Activated CD4-positive, alpha-beta T cell treated with anti-CD3 and anti-CD28 coated beads, Interleukin-2, Interleukin-6, amounts not matched to agents 100 ng/mL and 50 ng/mL, durations not matched to agents 16 hours and 8 hours (primary cell): ENCODE measurements at places on chromosomes 11 and 22.

GRCh38 chr11:3122775-3123201, 42.3 kb downstream of the OSBPL5 start:
- DNase-seq = no peak

- DNase-seq = no peak
Measured at GRCh38 chr11:68767672-68768071, 16.4 kb upstream of the TESMIN start.

- no peak for DNase-seq
Measured at GRCh38 chr22:46829941-46830715, 67.7 kb downstream of the TBC1D22A start.

DNA sequence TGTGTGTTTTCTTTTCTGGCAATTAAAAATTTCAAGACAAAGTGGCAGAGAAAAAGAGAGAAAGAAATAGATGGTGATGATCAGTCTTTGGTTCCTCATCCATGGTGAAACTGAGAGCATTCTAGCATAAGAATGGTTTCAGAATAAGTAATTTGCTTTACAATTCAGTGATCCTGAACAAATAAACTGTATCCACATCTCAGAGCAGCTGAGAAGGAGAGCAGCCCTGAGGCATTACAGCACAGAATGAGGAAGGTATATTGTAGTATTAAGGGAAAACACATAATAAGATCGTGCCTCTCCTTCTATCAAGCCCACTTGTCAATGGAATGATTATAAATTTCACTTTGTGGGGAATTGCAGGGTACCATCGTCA, 17.4 kb downstream of the LUZP2 start:
- no peak for DNase-seq

DNA sequence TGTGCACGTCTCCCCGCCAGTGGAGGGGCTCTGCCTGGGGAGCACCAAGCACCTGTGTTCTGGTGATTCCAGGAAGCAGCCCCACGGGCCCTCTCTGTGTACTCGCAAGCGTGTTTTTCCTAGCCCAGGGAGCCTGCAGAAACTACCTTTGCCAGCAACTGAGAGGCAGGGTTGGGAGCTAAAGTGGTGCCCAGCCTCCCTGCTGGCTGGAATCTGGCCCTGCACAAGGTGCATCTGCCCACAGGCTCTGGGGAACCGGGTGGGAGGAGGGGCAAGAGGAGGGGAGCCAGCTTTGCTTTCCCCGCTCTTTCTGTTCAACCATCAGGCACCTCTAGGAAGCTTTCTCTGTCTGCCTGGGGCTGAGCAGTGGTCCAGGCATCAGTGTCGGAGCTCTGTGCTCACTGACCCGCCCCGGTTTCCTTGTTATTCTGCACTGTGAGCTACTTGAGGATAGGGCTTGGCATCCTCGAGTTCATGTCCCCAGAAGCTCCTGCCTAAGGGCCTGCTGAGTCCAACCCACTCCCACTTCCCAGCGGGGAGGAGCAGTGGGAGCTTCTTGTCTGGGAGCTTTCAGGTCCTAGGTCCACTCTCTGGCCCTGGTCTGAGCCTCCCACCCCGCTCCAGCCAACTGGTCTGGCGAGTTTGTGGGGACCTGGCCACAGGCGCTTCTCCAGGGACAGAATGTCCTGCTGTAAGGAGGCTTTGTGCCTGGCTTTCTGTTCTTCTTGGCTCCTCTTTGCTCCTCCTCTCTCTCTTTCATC, 14.9 kb downstream of the DAGLA start:
- no peak for DNase-seq

DNA sequence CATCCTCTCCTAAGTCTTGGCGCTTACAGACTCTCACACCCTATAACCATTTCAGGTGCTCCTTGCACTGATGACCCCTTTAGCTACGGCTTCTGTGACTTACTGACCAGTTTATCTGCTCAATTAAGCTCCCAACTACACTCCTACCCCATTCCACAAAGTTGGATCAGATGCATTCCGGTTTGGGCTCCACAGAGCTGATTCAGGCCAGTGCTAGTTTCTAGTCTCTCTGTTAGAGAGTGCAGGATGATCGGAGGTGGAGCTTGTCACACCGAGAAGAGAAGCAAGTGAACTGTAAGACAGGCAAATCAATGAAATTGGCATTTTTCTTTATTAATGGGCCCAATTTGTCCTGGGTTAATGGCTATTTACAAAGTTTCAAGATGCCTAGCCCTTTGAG, 436.8 kb upstream of the CADM1 start:
- no peak for DNase-seq

- DNase-seq = peak; percentile 28
Measured at GRCh38 chr11:95788921-95789505, 569 bp downstream of the FAM76B start.

- no peak for DNase-seq
Measured at GRCh38 chr22:34804091-34804490, 261.9 kb upstream of the ISX start.

GRCh38 chr11:79592406-79592805, 151.6 kb upstream of the TENM4 start:
- no peak for DNase-seq

DNA sequence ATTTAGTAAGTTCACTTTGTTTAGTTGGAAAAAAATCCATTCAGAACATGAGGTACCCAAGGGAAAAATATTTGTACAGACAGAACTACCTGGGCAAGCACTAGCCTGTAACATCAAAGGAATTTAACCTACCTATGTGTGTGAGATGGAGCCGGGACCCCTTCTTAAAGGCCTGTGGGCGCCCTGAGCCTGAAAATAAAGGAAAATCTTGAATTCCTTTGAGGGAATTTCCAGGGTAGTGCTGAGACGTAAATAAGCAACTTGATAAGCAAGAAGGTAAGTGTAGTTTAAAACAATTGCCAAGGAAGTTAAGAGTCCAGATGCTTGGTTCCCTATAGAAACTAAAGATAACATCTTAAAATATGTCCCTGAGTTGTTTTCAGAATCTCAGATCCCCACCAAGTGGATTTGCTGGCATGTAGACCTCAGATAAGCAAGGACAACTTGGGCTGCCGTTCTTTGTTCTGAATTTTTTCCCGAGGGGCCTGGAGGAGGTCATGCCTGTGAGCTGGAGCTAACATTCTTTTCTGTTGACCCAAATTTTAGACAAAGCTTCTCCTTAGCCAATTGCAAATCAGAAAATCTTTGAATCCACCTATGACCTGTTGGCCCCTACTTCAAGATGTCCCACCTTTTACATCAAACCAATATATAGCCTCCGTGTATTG, 31.0 kb downstream of the MED17 start:
- no peak for DNase-seq

DNA sequence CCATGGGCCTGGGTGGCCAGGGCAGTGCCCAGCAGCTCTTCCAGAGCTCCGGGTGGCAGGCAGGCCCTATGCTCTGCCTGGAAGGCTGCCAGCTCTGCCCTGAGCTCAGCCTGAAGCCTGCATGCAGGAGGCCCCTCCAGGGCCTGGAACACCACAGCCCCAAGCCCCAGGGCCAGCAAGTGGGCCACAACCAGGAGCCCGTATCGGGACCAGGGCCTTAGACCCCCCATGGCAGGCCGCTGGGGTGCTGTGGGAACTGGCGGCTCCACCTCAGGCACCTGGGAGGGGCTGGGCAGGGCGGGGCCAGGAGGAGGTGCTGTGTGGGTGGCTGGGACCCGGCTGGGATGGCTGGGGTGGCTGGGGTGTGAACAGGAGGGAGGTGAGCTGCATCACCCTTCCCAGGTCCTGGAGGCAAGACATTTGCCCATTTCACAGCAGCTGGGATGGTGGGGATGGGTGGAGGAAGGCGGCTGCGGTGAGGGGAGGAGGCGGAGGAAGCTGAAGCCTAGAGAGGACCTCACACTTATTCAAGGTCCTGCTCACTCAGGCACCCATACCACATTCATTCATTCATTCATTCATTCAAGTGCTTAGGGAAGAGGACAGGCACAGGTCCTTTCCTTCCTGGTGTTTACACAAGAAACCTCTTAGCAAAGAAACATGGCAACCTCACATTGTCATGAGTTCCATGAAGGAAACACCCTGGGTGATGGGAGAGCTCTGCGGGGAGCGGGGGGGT, at the start of gene KCNK7:
Gene KCNK7, minus strand, starts transcription at position 258 of the 739 bp plus-strand sequence. Its CDS starts 28 bp downstream, at position 230.
- DNase-seq = no peak

GRCh38 chr11:93821617-93822016, 28.8 kb downstream of the VSTM5 start:
- no peak for DNase-seq

- no peak for DNase-seq
Measured at GRCh38 chr11:128604723-128605122, 17.4 kb upstream of the ETS1 start.

DNA sequence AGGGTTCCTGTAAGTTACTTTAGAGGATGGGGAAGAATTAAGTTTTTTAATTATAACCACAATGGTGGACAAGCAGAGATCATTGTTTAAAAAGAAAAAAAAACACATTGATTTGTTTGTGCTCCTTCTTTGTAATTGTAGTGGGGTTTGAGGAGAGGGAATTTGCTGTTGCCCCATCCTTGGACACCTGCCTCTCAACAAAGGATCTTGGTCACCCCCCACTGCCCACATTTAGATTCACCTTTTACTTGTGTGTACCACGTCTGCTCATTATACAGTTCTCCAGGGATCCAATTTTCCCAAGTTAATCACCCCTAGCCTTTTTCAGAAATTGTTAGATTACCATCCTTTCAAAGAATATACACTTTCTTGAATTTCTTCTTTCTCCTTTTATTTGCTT, 53.0 kb downstream of the DNAJC24 start:
- no peak for DNase-seq

DNA sequence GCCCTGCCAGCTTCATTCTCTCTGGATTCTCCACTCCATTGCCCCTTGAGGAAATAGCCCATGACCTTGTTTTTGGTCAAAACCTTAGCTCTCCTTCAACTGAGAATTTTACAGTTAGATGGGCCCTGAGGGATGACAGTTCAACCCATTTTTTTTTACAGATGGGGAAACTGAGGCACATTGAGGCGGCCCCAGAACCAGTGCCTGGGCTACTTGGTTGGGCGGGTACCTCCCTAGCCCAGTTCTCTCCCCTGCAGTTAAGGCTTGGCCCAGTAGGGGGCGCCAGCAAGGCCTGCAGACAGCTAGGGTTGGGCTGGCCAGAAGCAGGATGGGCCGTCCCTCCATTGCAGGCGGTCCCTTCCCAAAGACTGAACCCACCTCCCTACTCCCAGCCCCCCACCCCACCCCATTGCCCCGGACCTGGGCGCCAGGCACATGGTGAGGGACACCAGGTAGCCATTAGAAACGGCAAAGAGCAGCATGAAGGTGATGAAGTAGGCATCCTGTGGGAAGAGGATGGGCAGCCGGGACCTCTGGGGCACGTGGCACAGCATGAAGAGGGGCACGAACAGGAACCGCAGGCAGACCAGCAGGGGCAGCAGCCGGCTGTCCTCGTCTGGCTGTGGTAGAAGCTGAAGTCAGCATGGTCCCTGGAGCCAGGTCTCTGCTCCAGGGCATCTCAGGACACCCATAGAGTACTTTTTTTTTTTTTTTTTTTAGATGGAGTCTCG, 7.6 kb downstream of the SLC29A2 start:
- peak; percentile 87 for DNase-seq

DNA sequence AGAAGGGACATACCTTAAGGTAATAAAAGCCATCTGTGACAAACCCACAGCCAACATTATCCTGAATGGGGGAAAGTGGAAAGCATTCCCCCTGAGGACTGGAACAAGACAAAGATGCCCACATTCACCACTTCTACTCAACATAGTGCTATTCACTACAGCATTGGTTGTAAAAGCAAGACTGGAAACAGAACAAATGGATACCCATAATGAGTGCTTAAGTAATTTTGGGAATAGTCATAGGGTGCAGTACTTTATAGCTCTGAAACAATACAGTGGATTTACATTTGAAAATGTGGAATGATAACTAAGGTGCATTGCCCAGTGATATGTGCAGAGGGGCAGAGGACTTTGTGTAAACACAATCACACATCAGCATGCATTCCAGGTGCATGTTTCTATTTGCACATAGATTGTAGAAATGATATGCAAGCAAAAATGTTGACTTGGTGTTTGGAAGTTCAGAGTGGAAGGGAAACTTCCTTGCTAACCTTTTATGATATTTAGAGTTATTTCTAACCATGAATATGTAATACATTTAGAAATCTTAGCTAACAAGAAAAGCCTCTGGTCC, 112.3 kb downstream of the IGLL1 start:
- DNase-seq = no peak

- DNase-seq = no peak
Measured at GRCh38 chr11:130711193-130711592, 205.1 kb downstream of the SNX19 start.
